ENCODE measurements at places on chromosomes 3 and 15. TPM values are rescaled to one million over a fixed set of nuclear protein-coding genes. Genes with fewer than 3 reads are reported as not detected.

GABRA5 gene
- not detected for total RNA-seq

PDZRN3 gene
- total RNA-seq, result not detected

ACSBG1 gene
- 0.07 TPM for total RNA-seq

GRCh38 chr15:46930426-46930825 lies 786.9 kb upstream of the SEMA6D start:
- no peak for DNase-seq

GNAT1 gene
- total RNA-seq, result not detected

- no peak for DNase-seq
Measured at GRCh38 chr15:40097968-40098476, 10.7 kb downstream of the BMF start.

DNA sequence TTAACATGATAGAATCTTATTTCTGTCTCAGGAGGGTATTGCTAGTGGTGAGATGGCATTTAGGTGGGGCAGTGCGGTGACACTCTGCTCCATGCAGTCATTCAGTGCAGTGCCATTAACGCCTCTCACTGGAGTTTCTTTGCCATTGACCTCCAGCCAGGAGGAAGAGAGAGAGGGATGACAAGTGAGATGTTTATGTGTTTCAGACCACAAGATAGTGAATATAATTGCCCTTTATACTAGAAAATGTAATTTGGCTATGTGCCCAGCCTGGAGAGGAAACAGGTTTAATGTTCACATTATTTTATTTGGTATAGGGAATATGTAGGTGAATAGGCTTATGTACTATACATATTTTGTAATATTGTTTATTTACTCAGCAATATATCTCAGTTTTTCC lies 84.5 kb downstream of the ZIC1 start:
- DNase-seq, result no peak

GRCh38 chr15:80801891-80802680 lies 22.9 kb downstream of the CEMIP start:
- DNase-seq, result no peak
